ENCODE measurements at places on chromosomes 4 and X.

DNA sequence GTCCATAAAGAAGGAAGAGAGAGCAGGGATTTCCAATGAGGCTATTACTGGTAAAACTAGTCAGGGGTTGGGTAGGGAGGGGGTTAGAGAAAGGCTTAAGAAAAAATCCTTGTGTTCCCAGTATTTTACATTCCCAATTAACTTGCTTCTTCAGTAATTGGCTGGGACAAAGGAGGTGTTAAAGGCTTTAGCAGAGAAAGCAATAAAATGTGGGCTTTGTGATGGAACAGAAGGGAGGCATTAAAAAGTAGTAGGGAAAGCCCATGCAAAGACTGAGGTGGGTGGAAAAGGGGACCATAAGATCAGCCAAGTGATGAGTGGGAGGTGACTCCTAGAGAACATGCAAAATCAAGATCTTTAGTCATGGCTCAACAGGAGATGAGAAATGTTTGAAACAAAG lies 1467.2 kb downstream of the RPA4 start:
- no peak for DNase-seq

GRCh38 chr4:123477711-123478209 lies 81.2 kb downstream of the SPRY1 start:
- DNase-seq = peak; percentile 3

DNA sequence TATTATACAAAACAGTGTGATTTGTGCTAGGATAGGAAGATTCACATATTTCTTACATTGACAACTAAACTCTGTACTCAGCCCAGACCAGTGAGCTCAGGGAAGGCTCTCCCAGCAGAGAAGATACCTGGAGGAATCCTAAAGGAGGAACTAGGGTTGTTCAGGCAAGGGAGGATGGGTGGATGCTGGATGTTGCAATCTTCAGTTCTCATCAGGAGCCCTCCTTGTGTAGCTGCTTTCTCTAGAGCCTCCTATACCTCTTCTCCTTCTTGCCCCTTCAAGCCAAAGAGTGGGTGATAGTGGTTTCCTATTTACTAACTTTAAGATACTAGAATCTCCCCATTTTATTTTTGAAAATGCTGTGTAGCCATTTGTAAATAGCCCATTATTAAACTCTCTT lies 117.3 kb downstream of the NKX6-1 start:
- no peak for DNase-seq

DNA sequence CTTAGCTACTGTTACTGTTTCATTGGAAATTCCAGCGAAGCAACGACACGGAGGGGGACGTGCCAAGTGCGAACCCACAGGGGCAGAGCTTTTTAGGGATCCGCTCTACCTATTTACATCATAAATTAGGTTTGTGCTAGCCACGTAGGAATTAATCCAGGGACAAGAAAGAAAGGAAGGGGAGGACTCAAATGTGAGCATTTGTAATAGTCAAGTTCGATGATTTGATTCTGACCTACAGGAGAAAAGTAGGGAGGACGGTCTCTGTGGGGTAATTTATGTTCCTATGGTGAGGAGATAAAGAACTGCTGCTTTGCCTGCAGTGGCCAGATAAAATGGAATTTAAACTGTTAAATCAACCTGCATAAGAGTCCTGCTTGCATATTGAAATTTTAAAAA lies 1.7 kb downstream of the INTS6L start:
- DNase-seq = no peak

DNA sequence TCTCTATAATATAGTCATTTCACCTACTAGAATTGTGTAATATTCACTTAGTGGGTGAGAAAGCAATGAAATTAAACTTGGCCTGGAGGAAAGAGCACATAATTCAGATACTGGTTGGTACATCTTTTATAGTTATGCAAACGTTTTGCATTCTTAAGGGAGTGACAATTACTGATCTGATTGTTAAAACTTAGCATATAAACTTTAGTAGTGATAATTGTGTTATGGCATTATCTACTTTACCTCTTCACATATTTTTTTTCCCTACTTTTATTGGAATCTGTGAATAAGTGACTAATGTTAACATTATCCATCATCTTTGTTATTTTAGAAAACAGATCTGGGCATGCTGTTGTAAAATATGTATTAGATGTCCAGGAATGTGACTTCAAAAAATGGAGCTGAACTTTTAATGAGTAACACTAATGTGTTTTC lies 217.4 kb upstream of the GIMD1 start:
- DNase-seq = no peak

DNA sequence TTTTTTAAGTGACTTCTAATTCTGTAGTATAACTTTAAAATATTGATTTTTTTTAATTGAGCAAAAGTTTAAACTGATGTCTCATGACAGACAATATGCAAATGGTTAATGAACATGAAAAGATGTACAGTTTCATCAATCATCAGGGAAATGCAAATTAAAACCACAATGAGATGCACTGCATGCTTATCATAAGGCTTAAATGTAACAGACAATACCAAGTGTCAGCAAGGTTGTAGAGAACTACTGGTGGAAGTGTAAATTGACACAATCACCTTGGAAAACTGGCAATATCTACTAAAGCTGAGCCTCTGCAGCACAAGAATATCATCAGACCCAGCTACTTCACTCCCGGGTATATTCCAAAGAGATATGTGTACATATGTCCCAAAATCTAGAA lies 70.2 kb upstream of the DAPP1 start:
- no peak for DNase-seq

- DNase-seq = no peak
Measured at GRCh38 chr4:141458501-141458900, 177.9 kb upstream of the IL15 start.

- no peak for DNase-seq
Measured at GRCh38 chr4:169136330-169136729, 126.3 kb upstream of the CBR4 start.

- peak; percentile 50 for DNase-seq
Measured at GRCh38 chr4:98663226-98664006, 5.0 kb upstream of the TSPAN5 start.

- DNase-seq = no peak
Measured at GRCh38 chr4:30838331-30838730, 118.2 kb downstream of the PCDH7 start.

DNA sequence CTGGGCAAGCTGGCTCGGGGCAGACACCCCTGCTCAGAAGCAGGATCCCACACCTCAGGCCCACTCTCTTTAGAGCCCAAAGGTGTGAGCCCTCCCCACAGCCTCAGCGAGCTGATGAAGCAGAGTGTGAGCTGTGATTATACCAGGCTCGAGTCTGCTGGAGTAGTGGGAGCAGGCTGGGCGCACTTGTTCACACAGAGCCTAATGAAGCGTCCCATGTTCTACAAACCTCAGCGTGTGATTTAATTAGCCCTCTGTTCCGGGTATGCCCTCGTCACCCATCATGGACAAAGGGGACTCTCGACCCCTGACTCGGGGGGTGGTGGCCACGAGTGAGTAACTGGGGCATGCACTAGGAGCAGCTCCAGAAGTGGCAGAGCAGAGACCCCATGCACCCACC lies 62.3 kb downstream of the PPP2R2C start:
- no peak for DNase-seq

DNA sequence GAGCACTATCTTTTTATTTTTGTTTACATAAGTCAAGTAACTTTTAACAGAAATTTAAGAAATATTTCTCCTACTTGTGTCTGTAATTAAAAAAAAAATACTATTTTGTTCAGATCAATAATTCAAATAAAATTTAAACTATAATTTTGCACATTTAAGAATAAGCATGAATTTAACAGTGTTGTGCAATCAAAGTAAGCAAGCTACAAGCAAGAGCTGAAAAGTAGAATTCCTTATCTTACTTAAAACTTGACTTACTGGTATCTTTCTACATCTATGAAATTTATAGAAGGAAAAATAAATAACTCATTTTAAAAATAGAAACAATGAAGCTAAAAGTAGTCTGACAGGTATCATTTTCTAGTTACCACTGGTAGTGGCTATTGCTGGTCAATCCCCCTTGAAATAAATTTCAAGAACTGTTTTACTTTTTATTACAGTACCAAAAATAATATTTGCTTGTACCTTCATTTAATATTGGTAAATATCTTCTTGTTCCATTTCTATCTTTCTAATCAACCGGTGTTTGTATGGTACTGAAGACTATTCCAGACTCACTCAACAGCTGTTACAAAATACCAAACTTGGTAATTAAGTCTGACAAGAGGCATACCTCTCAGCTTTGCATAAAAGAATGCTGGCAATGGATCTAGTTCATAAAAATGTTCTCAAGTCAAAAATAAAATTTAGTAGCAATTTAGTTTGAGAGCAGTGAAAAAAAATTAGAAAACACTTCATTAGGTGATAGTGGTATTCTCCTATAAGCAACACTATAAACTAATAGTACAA lies 62.2 kb downstream of the NOCT start:
- no peak for DNase-seq

- no peak for DNase-seq
Measured at GRCh38 chr4:39384563-39384962, 18.4 kb upstream of the RFC1 start.

DNA sequence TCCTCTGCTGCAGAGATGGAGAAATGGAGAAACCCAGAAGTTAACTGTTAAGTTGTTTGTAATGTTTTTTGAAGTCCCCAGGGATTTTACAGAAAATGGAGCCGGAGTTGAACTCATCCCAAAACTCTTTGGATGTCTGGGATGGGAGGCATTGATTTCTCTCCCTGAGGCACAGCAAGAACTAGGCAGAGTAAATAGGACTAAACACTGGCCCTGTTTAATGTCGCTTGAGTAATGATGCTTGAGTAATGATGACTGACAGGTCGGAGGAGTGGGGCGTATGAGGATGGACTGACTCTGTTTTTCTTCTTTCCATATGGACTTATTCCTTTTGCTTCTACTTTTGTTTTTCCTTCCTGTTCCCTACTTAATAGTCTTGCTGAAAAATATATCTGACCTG lies 69.9 kb downstream of the ARHGAP10 start:
- no peak for DNase-seq

- DNase-seq = no peak
Measured at GRCh38 chr4:139154134-139154421, 22.9 kb downstream of the ELF2 start.

GRCh38 chr4:153497091-153497531 lies 31.0 kb downstream of the TMEM131L start:
- peak; percentile 49 for DNase-seq

- no peak for DNase-seq
Measured at GRCh38 chr4:150215601-150216000, 137.4 kb downstream of the DCLK2 start.

DNA sequence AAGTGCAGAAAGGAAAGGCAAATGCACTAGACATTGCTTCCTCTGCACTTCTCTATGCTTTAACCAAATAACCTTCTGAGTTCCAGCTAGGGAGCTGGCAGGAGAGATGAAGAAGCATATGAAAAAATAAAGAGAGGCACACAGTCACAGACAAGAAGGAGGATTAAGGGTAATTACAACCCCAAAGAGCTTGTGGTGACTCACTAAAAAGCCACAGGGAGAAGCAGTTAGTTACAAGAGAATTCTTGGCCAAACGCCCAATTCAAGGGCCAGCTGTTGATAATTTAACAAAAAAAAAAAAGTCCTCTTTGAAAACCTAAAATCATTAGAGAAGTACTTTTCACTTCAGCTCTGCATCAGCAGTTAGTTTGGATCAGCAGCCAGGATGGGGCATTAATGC lies 478.0 kb downstream of the KCNIP4 start:
- DNase-seq = no peak

GRCh38 chrX:45699158-45699557 lies 498.5 kb upstream of the DIPK2B start:
- no peak for DNase-seq

- DNase-seq = no peak
Measured at GRCh38 chr4:171142639-171143038, 670.6 kb upstream of the GALNTL6 start.

- DNase-seq = no peak
Measured at GRCh38 chr4:1577822-1578217, 106.3 kb downstream of the FAM53A start.

DNA sequence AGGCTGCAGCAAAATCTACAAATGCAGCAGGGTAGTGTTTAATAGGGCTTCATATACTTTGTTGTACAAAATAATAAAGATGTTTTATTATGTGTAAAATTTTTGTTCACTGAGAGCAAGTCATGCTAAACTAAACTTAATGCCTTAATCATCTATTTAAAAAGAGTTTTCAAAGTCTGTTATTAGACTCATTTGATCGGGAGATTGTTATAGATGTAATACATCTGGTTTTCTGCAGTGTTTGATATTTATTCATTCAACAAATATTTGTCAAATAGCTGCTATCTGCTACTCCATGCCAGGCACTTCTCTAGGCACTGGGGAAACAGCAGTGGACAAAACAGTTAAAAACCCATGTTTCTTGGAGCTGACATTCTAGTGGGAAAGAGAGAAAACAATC lies 233.6 kb downstream of the FMR1NB start:
- DNase-seq = no peak

- no peak for DNase-seq
Measured at GRCh38 chr4:181078196-181078595, 1165.0 kb upstream of the TENM3 start.

GRCh38 chr4:184281231-184282139 lies 63.8 kb upstream of the ENPP6 start:
- DNase-seq = no peak

GRCh38 chr4:14560577-14560976 lies 441.7 kb upstream of the CPEB2 start:
- no peak for DNase-seq

- peak; percentile 21 for DNase-seq
Measured at GRCh38 chr4:101730291-101731117, 60.0 kb upstream of the BANK1 start.

- no peak for DNase-seq
Measured at GRCh38 chr4:23130845-23131244, 438.1 kb downstream of the GBA3 start.

- DNase-seq = no peak
Measured at GRCh38 chrX:108666101-108666500, 70.3 kb downstream of the IRS4 start.

DNA sequence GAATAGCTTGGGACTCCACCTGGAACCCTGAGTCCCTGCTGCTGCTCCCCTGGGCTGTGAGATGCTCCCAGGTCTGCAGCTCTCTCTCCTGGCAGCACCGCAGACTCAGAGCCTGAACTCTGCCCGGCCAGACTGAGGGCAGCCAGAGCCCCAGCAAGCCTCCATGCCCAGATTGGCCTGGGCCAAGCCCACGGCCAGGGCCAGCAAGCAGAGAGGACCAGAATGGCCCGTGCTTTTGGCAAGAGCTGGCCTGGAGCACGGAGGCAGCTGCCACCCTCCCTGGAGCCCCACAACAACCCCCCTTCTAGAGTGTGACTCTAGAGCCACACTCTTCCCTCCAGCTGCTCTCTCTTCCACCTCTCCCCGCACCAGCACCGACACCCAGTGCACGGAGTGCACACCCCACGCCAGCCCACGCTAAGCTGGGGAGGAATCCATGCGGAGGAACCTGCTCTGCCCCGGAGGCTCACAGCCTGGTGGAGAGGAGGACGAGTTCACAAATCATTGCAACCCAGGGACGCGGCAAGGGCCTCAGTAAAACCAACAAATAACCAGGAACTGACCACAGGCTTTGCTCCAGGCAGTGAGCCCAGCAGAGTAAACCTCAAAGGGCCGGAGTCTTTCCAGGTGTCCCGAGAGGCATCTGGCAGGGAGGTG lies 110.3 kb downstream of the HMX1 start:
- DNase-seq = no peak

DNA sequence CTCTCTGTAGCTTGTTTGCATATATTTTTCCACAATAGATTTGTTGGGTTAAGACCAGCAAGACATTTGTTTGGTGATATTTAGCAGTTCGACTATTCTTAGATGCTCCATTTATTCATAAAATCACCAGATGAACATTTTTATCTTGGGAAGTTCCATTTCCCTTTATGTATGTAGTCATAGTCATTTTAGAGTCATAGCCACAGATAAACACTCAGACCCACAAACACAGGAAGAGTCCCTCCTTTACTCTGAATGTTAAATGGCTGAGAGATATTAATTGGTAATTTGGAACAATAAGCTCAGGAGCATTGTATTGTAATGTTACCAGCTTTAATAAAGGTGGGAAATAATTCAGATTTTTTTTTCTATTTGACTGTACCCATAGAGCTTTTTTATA lies 1608.7 kb downstream of the STIM2 start:
- no peak for DNase-seq

Data from T-helper 1 cell (primary cell).